ENCODE measurements at places on chromosomes 4 and X.

DNA sequence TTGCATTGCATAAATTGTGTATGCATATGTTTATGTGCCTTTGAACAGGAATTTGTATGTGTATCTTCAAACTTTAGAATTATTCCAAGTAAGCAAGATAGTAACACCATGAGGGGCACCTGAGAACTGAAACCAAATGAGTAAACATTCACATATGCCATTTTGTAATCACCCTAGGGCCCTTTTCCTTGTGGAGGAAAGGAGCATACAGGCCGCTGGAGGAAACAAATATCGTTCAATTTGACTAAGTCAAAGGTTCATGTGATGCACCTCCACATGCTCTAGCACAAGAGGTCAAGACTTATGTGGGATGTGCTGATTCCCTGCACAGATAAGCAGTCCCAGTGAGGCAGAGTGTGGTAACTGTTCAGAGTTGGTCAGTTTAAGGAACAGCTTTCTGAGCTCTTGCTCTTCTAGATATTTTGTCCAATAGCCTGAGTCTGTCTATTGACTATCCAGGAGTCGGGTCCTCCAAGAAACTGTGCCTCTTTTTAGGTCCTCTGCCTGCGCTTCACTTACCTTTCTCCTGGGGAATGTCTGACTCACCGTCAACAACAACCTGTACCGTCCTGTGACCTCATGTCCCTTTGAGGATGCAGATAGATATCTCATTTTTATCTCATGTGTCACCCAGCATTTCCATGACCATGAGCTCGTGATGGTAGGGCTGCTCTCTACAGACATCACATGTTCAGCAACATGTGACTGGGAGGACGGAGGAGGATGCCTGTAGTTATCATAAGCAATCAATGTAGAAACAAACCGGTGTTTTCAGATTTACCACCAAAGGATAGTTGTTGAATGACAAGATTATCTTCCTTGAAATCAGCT, 196.9 kb downstream of the NWD2 start:
- no peak for DNase-seq

DNA sequence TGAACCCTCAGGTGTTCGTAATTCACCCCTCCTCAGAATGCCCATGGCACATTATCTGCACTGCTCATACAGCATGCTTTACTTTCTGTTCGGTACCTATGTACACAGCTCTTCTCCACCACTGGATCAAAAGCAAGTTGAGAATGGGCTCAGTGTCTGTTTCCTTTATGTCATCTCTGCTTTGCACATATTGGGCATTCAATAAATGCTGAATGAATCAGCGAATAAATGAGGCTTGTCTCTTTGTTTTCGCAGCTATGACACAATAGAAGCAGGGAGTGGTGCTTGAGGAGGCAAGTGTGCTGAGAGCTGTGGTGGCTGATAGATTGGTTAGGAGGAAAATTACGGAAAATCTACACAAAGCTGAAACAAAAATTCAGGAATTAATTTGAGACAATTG, 109.1 kb upstream of the VMA21 start:
- DNase-seq = no peak

DNA sequence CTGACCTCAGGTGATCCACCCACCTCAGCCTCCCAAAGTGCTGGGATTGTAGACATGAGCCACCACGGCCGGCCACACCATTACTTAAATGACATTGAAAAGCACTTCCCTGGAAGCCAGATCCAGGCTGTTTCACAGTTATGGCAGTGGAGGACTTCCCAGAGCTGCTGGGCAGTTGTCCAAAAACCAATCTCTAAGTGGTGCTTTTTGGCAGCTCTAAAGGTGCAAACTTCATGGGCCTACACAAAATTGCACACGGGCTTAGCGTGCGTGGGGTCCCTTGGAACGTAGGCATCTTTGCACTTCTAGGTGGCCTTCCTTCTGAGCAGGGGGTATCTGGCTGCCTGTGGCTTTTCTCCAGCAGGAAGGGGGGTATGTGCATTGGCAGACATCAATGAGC, 172.3 kb downstream of the SHOX start:
- DNase-seq = no peak

DNA sequence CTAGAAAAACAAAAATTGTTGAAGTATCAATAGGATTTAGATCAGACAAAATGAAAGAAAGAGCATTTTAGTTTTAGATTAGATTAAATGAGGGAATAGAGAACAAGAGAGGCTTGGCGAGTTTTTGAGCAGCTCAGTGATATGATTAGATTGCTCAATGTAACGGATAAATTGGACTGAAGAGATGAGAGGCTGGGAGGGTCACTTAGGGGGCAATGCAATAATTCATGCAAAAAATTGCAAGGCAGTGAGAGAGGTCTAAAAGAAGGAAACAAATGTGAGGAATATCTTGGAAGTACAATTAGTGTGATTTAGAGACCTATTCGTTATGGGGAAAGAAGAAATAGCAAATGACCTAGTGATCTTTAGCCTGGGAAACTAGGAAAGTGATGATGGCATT, 50.3 kb upstream of the BMP3 start:
- no peak for DNase-seq

GRCh38 chr4:81214881-81215868, at the start of gene PRKG2:
Gene PRKG2, minus strand, starts transcription at chr4:81215222. Its CDS starts 10,175 bp downstream, at chr4:81205047.
- no peak for DNase-seq

- no peak for DNase-seq
These were observed 38.5 kb upstream of the POU3F4 start for GRCh38 chrX:83469551-83469950.

DNA sequence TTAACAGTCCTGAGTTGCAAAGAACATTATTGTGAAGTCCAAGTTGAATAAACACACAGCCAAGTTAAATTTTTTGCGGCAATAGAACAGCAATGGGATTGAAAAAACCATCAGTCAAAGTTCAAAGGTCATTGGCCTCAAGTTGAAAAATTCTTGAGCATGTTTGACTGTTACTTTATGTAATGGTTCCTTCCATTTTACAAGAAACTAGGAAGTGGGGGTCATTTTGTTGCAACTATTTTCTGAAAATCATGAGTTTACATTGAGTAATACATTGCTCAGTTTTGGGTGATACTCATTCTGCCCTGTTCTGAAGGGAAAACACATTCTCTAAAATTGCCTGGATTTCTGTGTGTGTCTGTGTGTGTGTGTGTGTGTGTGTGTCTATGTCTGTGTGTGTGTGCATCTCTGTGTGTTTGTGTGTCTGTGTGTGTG, 5.2 kb upstream of the IRF2 start:
- no peak for DNase-seq

GRCh38 chrX:13276991-13277390, 42.9 kb downstream of the ATXN3L start:
- no peak for DNase-seq

GRCh38 chrX:131746491-131746968, 202.7 kb downstream of the OR13H1 start:
- no peak for DNase-seq

GRCh38 chr4:89290727-89291516, 16.7 kb downstream of the GPRIN3 start:
- DNase-seq = no peak

GRCh38 chr4:3291969-3292570, 751 bp upstream of the RGS12 start:
- no peak for DNase-seq

DNA sequence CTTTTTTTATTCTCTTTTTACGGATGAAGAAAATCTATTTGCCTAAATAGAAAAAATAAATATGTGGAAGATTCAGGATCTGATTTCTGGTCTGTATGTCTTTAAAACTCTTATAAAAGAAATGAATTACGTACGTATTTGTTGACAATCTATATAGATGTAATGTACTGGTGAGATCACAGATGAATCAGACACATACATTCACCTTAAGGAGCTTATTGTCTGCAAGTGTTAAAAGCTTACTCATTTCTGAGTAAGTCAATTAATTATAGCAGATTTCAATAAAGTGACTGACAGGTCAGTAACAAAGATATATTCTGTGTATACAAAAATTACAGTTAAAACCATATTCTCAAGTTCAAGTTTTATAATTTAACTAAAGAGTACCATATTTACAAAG, 66.6 kb upstream of the NAF1 start:
- DNase-seq = no peak

DNA sequence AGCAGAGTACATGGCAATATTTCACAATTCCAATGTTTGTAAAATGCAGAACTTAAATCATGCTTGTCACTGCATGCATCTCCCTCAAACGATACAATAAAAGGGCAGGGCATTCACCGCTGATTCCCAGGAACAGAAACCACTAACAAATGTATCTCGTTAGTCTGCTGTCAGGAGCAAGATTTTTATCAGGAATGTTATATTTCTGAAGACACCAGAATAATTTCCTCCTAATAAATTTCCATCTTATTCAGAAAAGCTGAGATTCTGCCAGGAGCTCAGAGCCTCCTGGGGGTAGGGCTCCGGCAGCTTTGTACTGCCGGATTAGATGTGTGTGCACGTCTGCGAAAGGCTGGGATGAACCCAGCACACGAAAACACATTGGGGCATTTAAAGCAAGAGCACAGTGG, 54.0 kb upstream of the LDB2 start:
- no peak for DNase-seq

Data from activated CD8-positive, alpha-beta memory T cell treated with anti-CD3 and anti-CD28 coated beads for 48 hours (primary cell).